ENCODE measurements at places on chromosomes 3 and 15.

DNA sequence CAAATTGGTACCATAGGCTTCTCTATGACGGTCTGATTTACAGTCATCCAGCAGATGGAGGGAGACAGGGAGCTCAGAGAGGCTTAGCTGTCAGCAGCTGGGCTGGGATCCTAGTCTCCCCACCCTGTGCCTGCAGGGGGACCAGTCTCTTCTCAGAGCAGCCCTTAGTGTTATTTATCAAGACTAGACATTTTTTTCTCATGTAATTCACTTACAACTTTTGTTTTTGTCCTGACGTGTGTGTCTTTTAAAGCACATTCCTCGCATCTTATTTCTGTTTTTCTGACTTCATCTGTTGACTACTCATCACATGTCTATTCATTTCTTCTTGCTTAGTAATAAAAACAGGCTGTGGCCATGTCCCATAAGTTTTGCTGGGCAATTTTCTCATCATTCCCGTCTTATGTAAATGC, 116.1 kb downstream of the KLF13 start:
- no peak for DNase-seq

- no peak for DNase-seq
These were observed 157.7 kb upstream of the BCL6 start for GRCh38 chr3:187902936-187903335.

DNA sequence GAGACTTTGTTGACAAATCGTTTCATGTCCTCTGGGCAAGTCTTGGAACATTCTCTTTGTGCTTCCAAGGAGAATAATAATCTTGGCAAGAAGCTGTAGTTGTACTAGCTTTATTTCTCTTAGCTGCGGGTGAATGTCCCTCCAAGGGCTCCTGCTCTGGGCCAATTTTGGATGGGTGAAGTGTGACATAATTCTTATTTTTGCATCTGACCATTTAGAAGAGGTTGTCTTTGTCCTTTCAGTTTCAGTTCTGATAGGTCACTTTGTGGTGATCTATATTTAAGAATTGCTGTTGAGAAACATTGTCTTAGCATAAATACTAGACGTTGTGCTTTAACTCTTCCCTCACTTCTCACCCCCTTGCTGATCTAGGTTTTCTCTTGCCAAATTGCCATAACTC, 164.8 kb upstream of the RORA start:
- no peak for DNase-seq

DNA sequence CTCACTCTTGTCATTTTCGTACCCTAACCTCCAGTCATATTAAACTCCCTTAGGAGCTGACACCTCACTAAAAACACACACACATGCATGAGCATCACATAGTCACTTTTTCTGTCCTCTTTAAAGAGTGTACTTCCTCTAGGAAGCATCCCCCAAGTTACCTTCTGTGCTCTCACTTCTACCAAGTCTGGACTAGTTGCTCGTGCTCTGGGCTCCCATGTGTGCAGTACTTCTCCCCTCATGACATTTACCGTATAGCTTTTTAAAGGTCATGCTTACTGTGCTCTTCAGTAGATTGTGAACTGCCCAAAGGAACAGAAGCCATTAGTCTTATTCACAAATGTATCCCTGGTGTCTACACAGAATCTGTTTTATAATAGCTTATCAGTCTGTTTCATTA, 42.0 kb downstream of the CRYBG3 start:
- no peak for DNase-seq

DNA sequence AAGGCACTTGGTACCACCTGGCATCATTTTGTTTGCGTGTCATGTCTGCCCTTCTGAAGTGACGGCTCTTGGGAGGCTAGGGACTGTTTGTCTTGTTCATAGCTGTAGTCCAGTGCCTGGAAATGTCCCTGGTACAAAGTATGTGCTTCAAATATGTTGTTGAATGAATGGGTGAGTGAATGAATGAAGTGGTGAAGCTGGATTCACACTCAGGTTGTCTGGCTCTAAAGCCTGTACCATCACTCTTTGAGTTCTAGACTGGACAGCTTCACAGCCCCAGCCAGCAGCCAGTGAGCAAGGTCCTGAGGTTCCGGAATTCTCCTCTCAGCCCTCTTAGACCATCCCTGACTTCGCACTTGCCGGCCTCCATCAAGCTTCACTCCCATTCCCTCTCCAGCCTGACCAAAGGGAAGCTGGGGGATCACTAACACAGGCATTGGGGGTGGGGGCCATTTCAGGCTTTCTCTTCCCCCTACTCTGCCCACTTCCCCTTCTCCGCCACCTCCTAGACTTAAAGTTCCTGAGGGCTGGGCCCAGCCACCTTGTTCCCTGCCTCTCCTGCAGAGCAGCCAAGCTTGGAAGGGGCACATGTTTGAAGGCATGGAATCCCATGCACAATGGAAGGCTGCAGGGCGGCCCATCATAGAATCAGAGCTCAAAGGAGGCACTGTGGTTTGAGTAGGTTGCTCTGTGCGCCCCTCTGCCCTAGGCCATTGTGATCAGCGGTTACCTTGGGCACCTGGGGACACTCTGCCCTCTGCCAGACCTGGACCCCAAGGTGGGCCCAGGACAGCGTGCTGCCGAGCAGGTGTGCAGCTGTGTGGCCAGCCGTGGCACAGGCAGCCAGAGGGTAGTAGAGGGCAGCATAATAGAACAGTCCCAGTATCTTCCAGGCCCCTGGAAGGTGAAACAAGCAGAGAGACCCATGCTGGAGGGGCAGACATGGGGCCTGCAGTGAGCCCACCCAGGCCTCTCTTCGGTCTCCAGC, 7.7 kb downstream of the STRA6 start:
- DNase-seq, result no peak

GRCh38 chr3:172030181-172030580, 9.2 kb upstream of the FNDC3B start:
- DNase-seq, result no peak

GRCh38 chr3:104180906-104181305, 1185.8 kb upstream of the ALCAM start:
- DNase-seq, result no peak

GRCh38 chr15:84552896-84553295, 47.9 kb upstream of the ZSCAN2 start:
- DNase-seq, result no peak

- DNase-seq, result no peak
These were observed 2.8 kb upstream of the NRROS start for GRCh38 chr3:196636369-196637349.

Data from esophagus squamous epithelium (tissue), 5 donors.